GM12865 (cell line): ENCODE measurements at places on chromosomes 5 and 9.

DNA sequence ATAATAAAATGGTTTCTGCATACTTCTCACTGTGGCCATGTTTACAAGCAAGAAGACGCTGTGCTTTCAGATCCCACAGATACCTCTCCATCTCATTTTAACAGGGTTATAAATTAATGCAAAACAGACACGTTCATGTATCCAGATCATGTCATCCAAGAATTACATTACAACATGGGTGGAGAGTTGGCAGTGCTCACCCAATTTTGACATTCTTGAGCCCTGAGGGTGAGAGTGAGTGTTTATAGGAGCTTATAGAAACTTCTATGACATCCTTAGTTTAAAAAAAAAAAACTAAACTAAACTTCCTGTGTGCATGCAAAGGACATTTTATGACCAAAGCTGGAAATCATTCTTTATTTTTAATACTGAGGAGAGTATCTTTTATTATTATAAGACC lies 9.1 kb downstream of the PRKACG start:
- DNase-seq, result no peak

- no peak for DNase-seq
These were observed 26.7 kb downstream of the ERGIC1 start for GRCh38 chr5:172860520-172861443.

DNA sequence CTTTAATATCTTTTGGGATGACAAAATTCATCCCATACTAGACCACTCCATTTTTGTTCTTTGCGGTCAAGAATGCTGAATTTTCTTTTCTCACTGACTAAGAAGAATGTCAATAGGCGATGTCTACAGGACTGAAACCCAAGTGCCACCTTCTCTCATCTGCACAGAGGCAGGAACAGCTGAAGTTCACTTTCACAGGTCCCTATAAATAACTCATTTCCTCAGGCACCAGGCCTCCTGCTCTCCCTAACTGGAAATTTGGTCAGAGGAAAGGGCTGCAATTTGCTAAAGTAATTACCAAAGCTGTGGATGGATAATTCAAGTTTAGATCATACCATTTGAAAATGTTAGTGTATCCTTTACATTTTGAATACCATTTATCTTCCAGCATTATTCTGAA lies 142.9 kb downstream of the DIRAS2 start:
- no peak for DNase-seq

DNA sequence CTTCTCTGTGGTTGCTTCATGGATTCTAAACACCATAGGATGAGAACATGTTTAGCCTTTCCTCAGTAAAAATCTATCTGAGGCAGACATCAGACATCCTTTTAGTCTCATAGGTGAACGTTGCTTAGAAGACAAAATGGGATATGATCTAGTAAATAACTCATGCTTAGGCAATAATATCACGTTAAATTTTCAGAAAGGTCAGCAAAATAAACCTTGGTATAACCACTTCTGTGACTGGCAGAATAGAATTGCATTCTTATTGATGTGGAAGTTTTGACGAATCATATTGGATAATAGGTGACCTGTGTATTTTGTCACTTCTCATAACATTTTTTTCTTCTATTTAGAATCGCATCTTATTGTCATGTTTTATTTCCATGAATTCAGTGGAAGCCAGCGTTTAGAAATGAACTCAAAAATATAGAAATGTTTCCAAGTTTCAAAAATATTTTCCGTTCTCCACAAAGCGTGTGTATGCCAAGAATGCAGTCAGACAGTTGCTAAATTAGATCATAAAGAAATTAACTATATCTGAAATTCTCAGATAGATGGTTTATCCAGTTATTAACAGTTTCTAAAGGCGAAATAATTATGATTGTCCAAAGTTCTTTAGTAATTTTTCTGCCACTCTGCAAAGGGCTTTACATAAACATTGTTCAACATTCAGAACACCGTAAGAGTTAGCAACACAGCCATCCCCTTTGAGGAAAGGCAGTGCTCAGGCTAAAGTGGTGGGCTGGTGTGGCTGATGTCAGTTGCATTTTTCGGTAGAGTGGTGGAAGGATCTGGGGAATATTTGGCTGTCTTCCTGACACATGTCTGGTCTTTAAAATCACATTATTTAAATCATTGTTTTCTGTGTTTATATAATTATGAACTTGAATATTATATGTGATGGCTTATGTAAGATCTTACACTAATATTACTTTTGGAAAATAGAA lies 827.2 kb downstream of the MTRR start:
- no peak for DNase-seq

- no peak for DNase-seq
These were observed 478.1 kb upstream of the WWC1 start for GRCh38 chr5:167813389-167813788.

- peak; percentile 76 for DNase-seq
These were observed 172.1 kb downstream of the GABBR2 start for GRCh38 chr9:98536542-98537173.

DNA sequence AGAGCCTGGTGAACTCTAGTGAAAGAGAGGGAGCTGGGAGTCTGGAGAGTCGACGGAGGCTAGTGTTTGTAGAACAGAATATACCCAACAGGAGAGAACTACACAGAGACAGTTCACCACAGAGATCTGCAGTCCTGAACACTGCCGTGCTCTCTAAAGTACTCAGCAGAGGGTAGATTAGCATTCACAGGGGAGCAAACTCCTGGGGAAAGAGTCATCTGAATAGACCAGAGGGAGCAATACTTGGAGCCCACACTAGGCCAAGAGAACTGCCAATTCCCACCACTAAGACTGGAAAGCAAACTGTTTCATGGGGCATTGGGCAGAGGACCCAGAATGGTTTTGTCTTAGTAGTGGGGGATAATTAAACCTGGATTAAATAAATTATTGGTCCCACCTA lies 235.6 kb downstream of the EDIL3 start:
- no peak for DNase-seq

GRCh38 chr9:134969156-134970045 lies 51.7 kb upstream of the FCN1 start:
- DNase-seq, result no peak

- no peak for DNase-seq
These were observed 42.5 kb upstream of the PIK3R1 start for GRCh38 chr5:68173007-68173406.

- DNase-seq, result no peak
These were observed 97.2 kb downstream of the SH3TC2 start for GRCh38 chr5:148965511-148966265.
